ENCODE measurements at places on chromosomes 6 and 20. TPM values are rescaled to one million over a fixed set of nuclear protein-coding genes. Genes with fewer than 3 reads are reported as not detected.

SLC22A2 gene
- not detected for total RNA-seq

TRERF1 gene
- total RNA-seq, result 4.1 TPM

INSM1 gene
- not detected for total RNA-seq

CCN5 gene
- total RNA-seq, result 21.1 TPM

SLC16A10 gene
- total RNA-seq, result not detected

RMND1 gene
- 50.6 TPM for total RNA-seq

SYNCRIP gene
- 41.1 TPM for total RNA-seq

CDC40 gene
- 22.1 TPM for total RNA-seq

GPR63 gene
- 3.0 TPM for total RNA-seq

NRSN1 gene
- not detected for total RNA-seq

TMEM217 gene
- total RNA-seq, result 4.0 TPM

DLK2 gene
- total RNA-seq, result under 0.01 TPM

ZBTB24 gene
- 8.0 TPM for total RNA-seq

OR5V1 gene
- total RNA-seq, result not detected

RAET1L gene
- total RNA-seq, result not detected

LAMA4 gene
- 494 TPM for total RNA-seq

ZNF165 gene
- total RNA-seq, result 0.33 TPM

GPLD1 gene
- total RNA-seq, result under 0.01 TPM

PREX1 gene
- 3.1 TPM for total RNA-seq
